ENCODE measurements at places on chromosomes 12 and 14.
A peak's percentile ranks its signal among the peaks of the same experiment; 100 is the strongest.

DNA sequence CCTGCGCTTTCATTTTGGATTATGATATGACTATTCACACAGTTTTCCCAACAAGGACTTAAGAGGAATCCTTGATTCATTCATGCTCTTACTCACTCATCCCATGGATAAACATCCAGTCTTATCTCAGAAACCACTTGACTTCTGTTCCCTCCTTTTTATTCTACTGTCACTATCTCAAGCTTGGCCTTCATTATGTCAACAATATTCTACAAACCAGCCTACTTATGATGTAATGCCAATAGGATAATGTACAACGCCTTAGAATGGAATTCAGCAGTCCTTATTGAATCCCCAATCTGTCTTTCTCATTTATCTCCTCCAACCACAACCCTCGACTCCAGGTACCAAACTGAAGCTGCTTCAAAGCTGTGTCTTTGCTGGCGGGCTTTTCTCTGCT, 448.5 kb downstream of the PDZRN4 start:
- no peak for DNase-seq

DNA sequence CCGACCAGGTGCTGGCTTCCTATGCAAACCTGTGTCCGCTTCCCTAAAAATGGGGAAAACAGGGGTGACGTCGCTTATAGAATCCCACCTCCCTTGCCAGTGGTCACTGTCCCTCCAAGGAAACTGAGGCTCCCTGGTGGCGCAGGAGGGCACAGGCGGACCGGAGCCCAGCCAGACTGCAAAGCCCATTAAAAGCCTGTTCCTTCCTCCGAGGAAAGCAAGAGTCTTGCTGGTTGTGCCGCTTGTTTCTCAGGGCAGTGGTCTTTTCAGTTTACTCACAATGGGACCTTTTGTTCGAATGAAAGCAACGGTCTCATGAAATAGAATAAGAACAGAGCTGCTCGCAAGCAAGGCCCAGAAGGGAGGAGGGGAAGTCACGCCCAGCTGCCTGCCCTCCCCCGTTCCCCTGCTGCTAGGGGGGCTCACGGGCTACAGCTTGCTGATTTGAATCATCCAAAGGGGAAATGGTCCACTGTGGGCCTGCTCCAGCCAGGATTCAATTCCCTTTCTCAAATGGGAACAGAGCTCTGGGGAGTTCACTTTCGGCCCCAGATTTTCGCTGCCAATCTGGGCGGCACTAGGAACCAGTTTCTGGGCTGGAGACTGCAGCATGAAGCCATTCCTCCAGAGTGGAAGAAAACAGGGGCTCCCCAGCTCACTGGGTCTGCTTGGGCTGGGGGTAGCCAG, 4.6 kb upstream of the SELPLG start:
- peak; percentile 57 for DNase-seq

- no peak for DNase-seq
Measured at GRCh38 chr14:52954346-52955214, 3.7 kb upstream of the FERMT2 start.

GRCh38 chr12:92094751-92095161, 50.9 kb downstream of the BTG1 start:
- no peak for DNase-seq

DNA sequence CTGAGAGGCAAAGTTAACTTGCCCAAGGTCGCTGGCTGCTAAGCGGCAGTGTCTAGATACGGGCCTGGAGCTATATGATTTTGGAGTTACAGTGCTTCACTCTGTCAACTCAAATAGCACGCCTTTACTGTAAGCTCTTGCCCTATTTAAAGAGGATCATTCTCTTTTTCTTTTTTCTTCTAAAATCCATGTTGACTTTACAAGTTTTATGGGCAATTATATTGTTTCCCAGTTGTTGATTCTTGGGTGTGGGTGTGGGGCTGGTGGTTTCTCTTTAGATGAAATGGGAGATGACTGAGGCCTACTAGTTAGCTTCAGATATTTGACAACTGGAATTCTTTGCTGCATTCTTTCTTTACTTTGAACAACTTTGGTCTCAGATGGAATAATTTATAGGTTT, 70.7 kb downstream of the C12orf75 start:
- DNase-seq: no peak

DNA sequence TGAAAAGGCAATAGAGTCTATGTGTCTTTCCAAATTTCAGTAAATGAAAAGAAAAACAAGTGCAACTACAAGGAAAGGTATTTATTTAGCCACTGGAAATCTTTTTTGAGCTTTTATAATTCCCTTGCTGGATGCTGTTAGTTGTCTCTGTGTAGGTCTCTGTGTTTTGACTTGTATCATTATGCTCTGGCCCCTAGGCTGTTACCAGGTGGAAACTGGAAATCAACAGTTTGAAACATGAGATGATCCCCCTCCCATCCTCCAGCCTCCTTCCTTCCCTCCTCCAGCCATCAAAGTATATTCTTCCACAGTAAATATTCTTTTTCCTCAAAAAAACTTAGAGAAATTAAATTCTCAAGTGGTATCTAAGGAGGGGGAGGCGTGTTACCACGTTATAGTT, 934 bp upstream of the DCN start:
- DNase-seq: no peak

Data from uterus (tissue), 4 donors.